ENCODE measurements at places on chromosomes 5 and 9.
A peak's percentile ranks its signal among the peaks of the same experiment; 100 is the strongest.

DNA sequence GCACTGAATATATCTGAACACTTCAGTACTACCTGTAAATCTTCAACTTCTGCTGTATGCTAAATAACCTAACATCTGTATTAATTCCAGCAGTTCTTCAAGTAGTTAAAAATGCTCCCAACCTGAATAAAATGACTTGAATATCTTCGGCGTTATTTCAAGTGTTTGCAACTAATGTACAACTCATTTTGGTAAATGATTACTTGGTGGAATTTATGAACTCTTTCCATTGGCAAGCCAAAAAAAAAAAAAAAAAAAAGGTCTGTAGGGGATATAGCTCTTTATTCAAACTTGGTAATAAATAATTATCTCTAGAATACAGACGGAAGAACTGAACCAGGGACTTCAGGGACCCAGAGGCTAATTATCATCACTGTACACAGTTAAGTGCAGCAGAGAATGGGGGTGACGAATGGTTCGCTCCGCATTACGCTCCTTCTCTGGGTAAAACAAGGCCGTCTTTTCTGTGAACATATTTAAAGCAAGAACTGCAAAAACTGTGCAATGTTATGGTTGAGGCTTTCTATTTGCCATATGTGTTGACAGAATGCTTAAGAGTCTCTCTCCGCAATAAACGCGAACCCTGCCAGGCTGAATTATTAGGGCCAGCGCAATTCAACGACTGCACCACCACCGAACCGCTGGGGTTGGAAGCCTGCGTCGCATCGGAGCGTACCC is 1.9 kb upstream of the ERBIN start:
- DNase-seq, result no peak

- peak; percentile 62 for DNase-seq
These were observed 683 bp downstream of the DBN1 start for GRCh38 chr5:177472460-177473442.

- DNase-seq, result peak; percentile 64
These were observed 112.9 kb upstream of the LMX1B start for GRCh38 chr9:126500600-126501382.

GRCh38 chr5:100542086-100542485 is 6.9 kb downstream of the FAM174A start:
- DNase-seq, result no peak

DNA sequence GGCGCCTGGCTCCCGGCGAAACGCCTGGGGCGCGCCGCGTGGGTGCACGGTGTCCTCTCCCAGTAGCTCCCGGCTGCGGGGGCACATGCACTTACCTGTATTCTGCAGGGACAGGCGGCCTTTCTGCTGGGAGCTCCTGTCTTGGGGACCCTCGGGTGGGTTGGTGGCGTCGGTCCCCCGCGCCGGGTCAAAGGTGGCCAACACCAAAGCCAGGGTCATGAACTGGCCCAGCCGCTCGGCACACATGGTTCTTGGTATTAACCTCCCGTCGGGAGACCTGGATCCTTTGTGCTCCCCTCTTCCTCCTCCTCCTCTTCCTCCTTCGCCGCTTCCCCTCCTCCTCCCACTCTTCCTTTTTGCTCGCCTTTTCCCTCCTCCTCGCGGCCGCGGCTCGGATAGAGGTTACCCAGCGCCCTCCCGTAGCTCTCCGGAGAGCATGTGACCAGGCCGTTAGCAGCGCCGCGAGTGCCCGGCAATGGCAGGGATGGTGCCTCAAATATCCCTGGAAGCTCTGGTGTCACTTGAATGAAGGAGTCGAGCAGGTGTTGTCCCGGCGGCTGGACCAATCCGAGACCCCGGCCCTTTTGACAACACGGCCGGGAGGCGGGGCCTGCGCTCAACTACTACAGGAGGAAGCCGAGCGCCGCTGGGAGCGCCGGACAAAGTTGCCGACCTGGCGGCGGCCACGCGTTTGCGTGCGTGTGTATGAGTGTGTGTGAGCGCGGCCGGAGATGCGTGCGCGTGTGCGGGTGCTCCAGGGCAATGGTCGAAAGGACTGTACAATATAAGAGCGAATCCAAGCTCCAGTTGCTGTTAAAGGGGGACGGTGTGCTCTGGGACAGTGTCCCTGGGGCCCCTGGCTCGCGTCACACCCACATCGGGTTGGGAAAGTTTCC is at the start of gene STC2:
TSS of gene STC2 (minus strand) at position 467 of the 896 bp plus-strand sequence. CDS start at position 246, 221 bp downstream.
- peak; percentile 26 for DNase-seq

Data from transverse colon (tissue), 4 donors.